PC-9 (cell line): ENCODE measurements at places on chromosomes 5 and 9. TPM values are rescaled to one million over a fixed set of nuclear protein-coding genes. Genes with fewer than 3 reads are reported as not detected.
A peak's percentile ranks its signal among the peaks of the same experiment; 100 is the strongest.

HTR4 gene
- total RNA-seq, result not detected in 2 replicates

DNA sequence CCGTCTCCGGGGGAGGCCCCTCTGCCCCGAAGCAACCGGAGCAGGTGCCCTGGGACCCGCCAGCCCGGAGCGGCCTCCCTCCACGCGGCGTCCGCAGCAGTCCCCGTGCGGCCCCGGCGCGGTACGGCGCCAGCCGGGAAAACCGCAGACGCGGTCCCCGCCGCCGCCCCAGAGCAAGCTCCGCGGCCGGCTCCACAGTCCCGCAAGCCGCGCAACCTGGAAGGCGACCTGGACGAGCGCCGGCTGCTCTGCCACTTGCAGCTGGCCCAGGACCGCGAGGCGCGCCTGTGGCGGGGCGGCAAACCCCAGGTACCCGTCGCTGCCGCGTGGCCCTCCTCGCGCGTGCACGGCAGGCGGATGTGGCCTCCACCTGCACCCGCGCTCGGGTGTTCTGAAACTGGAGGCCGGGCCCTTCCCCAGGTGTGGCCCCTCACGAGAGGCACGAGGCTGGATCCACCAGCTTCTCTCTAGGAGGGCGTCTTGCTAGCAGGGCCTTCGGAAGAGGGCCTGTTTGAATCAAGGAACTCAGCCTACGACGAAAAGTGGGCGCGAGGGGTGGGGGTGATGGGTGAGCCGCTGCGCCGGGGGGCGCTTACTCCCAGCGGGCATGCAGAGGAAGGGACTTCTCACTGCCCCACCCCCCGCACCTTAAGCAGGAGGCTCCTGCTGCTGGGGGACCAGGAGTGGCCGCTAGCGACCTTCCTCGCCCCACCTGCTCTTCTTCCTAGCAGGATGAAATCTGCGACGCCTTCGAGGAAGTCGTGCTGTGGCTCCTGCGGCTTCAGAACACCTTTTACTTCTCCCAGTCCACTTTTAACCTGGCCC, 602 bp downstream of the CCNI2 start:
- no peaks in the 10 kb centered on the region for H3K27me3 ChIP-seq
- DNase-seq, result no peak
- H3K4me3 ChIP-seq, result no peak overlapping the region
- H3K4me1 ChIP-seq, result no peaks in the 10 kb centered on the region
- no peak overlapping the region for H3K27ac ChIP-seq

DNA sequence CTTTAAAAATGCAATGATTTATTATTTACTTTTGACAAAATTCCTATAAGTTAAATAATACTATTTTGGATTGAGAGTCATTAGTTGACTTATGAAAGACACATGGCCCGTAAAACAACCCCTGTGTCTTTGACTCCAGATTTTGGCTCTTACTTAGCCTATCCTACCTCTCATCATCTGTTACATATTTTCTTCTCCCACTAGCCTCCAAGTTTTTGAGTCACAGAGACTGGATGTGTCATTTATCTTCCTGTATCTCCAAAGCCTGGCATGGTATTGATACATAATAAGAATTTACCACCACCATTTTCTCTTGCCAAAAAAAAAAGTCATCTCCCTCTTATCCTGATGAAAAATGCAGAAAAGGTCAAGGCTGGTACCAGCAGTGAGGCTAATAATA, 99.9 kb downstream of the GABRB2 start:
- DNase-seq, result no peak
- H3K36me3 ChIP-seq, result no peaks in the 10 kb centered on the region
- no peak overlapping the region for H3K27ac ChIP-seq
- H3K4me1 ChIP-seq, result no peaks in the 10 kb centered on the region

GKAP1 gene
- total RNA-seq, result 4.6 and 4.8 TPM in 2 replicates

DNA sequence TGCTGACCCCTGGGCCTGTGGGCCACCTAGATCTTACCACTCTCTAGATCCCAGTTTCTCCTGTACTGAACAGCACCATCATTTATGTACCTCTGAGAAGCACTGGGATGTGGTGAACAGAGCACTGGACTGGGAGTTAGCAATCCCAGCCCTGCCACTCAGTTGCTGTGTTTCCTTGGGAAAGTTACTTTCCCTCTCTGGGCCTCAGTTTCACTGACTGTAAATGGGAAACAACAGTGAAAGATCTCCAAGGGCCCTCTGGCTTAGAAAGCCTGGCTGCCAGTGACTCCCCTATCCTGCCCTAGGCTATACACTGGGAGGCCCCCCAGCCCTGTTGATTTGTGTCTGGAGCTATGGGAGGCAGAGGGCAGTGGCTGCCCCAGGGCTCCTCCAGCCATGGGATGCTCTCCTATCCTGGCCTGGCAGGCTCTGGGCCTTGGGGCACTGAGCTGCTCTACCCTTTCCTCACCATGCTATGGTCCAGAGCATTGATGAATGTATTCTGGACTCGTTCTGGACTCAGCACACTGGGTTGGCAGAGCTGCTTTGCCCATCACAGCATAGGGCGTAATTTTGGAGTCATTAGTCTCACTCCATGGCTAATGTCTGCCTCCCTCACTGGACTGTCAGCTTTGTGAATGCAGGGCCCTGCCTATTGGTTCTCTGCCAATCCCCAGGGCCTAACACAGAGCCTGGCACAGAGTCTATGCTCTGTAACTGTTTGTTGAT, 99.3 kb downstream of the RGS3 start:
- no peak overlapping the region for H3K4me3 ChIP-seq
- no peak for DNase-seq
- no peaks in the 10 kb centered on the region for H3K36me3 ChIP-seq

DNA sequence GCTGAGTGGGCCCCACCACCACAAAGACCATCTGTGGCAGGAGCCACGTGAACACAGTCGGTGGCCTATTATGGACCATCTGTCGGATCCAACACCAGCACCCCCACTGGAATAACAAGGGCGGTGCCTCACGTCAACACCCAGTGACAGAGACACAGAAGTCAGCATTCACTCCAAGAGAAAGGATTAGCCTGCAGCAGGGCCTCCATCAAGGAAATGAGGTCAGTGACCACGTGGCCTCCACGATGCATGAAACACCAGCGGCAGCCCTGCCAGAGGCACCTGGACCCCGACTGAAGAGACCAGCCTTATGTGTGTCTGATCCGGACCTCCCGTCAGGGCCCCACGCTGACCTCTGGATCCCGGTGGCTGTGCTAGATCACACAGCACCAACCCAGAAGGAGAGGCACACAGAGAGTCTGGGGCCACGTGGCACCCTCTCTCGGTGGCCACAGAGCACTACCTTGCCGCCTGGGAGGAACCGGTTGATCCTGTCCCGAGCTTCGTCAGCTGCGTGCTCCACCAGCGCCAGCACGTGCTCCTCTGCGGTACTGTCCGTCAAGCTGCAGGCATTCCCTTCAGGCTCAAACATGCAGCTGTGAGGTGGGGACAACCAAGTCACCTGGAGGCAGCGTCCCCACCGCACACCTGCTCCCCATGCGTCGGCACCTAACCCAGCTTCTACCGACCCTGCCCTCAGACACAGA, 9.0 kb downstream of the BRD9 start:
- H3K4me3 ChIP-seq, result no peak overlapping the region
- H3K27me3 ChIP-seq, result no peaks in the 10 kb centered on the region
- peaks cover 72% of the 10 kb centered on the region for H3K36me3 ChIP-seq
- DNase-seq, result no peak

DNA sequence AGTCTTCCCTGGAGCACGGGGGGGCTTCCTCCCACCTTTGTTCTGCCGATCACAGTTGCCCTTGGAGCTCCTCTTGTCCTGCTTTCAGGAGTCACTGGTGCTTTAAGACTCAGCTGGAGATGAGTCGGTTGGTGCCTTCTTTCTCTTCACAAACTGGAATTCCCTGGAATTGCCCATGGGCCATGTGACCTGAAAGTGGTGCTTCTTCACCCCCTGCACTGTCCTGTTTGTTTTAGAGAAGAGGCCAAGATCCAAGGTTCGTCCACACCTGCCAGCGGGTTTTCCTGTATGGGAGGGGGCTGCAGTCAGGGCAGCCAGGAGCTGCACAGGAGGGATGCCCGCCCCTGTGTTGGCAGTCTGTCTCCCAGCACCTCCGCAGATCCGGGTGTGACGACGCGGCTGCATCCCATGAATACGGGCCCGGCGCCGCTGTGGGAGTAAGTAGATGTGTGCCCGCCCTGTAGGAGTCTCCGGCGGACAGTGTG, 9.5 kb upstream of the MRPS2 start:
- no peak for DNase-seq
- no peaks in the 10 kb centered on the region for H3K36me3 ChIP-seq
- no peaks in the 10 kb centered on the region for H3K27me3 ChIP-seq
- no peaks in the 10 kb centered on the region for H3K4me1 ChIP-seq

ACSL6 gene
- not detected in 2 replicates for total RNA-seq

GRCh38 chr9:122370869-122371755, at the start of gene PTGS1:
Gene PTGS1 (plus strand): TSS chr9:122371024. CDS start chr9:122371085, 61 bp downstream.
- no peak within 1 kb of the TSS for H3K4me3 ChIP-seq
- DNase-seq, result peak; percentile 43
- H3K4me1 ChIP-seq, result 0 out of 2 replicates have a peak, but pooled peaks cover 6% of the 10 kb centered on the region
- no peaks in the 10 kb centered on the region for H3K36me3 ChIP-seq

SLC36A3 gene
- total RNA-seq, result not detected in 2 replicates

DNA sequence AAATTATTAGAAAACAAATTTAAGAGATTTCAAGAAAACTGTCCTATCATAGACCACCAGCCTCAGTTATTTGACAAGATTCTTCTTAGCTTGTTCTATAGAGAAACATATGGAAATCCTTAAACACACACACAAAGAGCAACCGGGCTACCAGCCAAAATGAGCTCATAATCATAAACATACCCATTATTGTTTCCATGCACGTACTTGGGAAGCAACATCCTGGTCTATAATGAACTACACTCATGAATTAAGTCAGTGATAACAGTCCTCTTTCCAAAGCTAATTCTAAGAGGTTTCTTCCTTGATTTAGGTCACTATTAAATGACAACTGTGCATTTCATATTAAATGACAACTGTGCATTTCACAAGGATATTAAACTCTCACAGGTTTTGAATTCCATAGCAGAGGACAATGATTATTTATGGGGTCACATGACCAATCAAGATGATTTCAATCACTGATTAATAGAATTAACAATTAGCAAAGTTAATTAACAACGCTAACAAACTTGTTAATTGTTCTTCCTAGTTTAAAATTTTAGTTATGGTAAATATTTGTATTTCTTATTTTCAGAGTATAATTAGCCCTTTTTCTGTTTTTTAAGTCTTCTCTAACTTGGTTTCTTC, 77.0 kb downstream of the OXCT1 start:
- H3K4me3 ChIP-seq, result no peak overlapping the region
- no peak overlapping the region for H3K27ac ChIP-seq
- peaks cover 24% of the 10 kb centered on the region for H3K4me1 ChIP-seq
- H3K36me3 ChIP-seq, result no peaks in the 10 kb centered on the region
- DNase-seq, result no peak

ADRA1B gene
- total RNA-seq, result 4.6 and 6.0 TPM in 2 replicates

DNA sequence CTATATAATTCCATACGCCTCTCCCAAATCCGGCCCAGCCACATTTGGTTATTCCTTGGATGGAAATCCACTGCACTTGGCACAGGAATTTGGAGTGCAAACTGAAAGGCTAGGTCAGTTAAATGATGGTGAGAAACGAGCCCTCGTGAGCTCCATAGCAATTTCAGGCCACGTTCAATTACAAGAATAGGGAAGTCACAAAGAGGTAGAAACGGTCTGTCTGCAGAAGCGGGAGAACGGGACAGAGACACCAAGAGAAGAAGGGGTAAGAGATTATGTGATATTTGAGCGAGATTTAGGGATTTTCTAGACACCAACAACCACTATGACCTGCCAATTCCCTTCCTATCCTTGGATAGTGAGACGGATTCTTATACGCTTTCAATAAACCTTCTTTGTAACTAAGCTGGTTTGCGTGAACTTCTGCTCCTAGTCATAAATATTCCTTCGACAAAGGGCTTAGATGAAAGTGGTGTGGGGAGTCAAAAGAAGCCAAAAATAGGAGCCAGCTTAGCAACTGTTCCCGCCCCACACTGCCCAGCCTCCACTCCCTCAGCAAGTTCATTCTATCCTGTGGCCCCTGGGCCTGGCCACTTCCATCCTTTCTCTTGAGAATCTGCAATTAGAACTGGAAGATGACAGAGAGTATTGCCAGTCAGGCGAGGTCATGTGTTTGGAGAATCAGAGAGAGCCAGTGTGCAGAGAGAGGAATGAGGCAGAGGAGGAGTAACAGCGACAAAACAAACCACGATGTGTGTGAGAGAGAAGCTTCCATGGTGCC, 118.4 kb downstream of the ZNF608 start:
- H3K27ac ChIP-seq, result no peak overlapping the region
- no peak overlapping the region for H3K4me3 ChIP-seq
- H3K36me3 ChIP-seq, result no peaks in the 10 kb centered on the region
- no peak for DNase-seq
- peaks cover 24% of the 10 kb centered on the region for H3K4me1 ChIP-seq

MARCOL gene
- not detected in 2 replicates for total RNA-seq

DNA sequence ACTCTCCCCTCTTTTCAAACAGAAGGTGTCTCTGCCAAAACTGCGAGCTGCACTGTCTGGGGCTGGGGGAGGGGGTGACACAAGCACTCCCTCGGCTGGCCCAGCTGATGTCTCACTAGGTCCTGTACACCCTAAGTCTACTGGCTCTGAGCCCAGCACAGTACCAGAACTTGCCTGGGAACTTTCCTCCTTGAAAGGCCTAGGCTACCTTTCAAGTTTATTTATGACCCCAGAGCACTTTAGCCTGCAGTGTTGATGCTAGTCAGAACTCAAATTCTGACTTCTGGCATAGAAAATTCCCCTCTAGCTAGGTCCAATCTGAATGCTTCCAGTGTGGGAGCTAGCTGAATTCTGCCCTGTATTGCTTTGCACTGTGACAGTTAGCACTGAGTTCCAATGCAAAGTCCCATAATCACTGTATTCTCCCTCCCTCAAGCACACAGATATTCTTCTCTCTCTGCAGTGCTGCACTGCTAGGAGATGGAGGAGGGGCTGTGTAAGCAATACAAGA, 10.5 kb downstream of the LURAP1L start:
- no peaks in the 10 kb centered on the region for H3K36me3 ChIP-seq
- DNase-seq, result peak; percentile 48
- no peaks in the 10 kb centered on the region for H3K27me3 ChIP-seq
- peak overlapping the region; percentile 100 for H3K27ac ChIP-seq
- peak overlapping the region; percentile 29; the same call in 1 of the 2 replicates for H3K4me3 ChIP-seq

CDH10 gene
- total RNA-seq, result 0.20 and 0.63 TPM in 2 replicates

SLC35A4 gene
- total RNA-seq, result 44.2 and 66.2 TPM in 2 replicates

PCDHGA4 gene
- total RNA-seq, result not detected in 2 replicates

MARCHF3 gene
- 0.35 and 0.75 TPM in 2 replicates for total RNA-seq
